ENCODE measurements at places on chromosomes 12 and 14.

DNA sequence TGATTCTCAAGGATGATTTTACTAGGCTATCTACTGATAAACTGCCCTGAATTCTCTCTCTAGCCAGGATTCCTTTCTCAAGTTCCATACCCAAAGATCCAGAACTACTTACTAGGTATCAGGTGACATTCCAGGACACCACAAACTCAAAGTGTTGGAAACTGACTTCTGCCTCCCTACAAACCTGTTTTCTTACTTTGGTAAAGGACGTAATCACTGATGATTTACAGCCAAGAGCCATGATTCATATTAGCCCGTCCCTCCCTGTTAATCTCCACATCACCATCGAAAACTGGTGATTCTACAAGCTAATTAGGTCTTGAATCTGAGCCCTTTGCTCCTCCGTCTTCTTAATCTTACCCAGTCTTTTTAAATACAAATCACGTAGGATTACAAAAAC lies 1.0 kb upstream of the ATG14 start:
- DNase-seq: no peak

DNA sequence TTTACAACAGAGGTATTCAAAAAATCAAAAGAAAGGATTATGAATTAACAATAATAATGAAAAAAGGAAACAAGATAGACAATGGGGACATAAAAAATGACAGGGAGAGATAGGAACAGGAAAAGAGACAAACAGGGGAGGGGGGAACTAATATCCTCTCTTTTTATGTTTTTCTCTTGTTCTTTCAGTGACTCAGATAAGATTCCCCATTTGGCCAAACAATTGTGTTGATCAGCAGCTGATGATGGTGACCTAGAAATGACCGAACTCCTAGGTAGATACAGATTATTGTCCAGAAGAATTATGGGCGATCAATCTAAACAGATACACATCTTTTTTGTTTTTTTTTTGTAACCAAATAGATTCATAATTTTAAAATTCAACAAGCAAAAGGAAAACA lies 1277.2 kb upstream of the FLRT2 start:
- DNase-seq: no peak

DNA sequence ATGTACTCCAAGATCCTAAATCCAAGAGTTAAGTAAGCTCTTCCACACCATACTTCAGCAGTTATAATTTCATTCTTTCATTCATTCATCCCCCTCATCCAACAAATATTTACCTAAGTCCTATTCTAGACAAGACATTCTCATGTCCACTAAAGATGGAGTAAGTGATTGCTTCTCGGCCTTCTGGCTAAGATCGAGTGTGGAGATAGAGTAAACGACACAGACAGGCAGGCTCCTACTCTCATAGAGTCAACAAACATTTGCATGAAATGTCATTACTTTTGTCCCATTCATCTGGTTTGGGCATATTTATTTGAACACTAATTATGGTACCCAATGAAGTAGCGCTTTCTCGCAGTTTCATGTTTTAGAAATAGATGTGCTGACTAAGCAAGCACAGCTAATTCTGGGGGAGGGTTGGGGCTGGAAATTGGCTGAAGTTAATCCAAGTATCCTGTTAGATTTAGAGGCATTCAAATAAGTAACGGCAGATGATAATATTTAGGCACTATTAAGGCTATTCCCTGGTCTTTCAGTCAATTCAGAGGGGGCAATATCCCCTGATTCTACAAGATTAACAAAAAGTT lies 176.5 kb downstream of the CEP128 start:
- DNase-seq: no peak

DNA sequence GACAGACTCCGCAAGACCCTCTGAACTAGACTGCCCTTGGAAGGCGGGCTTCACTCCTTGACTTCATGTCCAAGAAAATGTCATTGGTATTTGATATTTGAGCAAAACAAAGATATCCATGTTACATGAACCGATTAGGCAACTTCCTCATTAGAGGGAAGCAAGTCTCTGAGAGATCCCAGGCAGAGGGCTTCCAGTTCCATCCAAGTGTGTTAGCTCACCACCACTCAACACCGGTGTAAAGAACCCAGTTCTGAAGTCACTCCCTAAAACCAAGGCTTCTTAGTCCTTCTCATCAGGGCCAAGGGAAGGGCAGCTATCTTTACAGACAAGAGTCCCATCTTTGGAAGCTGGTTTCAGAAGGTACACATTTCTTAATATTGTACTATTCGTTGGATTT lies 87.2 kb upstream of the CDKN3 start:
- DNase-seq: no peak

DNA sequence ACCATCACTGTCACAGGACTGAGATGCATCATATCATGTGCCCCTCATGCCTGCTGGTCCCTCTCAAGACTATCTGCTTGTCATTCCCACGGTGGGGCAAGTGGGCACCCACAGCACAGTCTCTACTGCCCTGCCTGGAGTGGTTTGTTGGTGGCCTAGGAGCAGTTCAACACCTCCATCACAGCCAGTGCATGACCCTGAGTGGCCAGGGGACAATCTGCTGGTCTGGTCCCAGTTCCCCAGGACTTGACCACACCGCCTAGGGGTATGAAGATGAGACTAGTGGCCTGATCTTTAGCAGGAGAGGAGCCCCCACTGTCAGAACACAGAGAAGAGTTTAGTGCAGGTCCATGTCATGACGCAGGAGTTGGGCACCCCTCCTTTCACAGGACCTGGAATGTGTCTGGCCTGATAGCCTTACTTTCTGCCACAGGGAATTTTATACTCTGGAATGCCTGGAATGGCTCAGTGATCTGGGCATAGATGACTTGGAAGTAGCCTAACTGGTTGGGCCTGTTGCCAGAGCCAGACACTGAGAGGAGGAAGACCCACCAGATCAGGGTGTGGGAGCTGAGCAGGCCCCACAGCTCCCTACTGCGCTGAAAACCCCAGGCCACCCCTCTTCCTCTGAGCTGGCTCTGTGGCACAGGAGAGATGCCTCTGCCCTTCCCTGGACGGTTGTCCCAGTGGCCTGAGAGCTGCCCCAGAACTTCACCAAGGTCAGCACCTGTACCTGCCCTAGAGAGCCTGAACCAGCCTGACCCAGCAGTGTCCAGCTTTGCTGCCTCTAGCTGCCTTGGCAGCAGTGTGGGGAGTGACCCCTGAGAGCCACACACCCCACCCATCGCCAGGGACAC lies 83.3 kb downstream of the PUS7L start:
- DNase-seq: no peak

DNA sequence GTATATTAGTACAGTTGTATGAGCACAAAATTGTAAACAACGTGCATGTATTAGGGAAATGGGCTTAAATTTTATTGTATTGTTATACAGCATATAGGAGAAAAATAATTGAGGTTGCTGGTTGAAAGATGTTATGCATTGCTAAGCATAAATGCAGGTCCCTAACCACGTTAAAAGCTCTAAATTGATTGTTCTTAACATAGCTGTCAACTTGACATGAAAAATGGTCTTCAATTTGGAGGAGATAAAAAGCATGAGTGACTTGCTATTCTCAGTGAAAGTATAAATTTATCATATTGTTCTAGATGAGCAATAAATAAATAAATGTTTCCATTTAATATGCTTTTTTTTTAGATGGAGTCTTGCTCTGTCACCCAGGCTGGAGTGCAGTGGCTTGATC lies 506.6 kb upstream of the ATXN7L3B start:
- no peak for DNase-seq

DNA sequence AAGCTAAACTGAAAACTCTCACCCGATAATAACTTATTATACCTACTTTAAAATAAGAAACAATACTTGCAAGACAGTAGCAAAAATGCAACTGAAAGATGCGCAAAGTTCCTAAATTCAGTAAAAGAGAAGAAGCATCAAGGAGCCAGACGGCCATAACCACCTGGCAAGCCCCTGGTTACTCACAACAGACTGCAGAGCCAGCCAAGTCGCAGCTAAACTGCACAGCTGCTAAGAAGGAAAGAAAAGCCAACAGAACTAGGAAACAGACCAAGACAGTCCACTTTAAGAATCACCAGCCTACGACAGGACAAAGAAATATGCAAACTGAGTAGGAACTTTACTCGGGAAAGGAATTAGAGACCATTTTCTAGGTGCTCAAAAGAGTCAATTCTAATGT lies 127.9 kb downstream of the TMTC1 start:
- DNase-seq: peak; percentile 37

DNA sequence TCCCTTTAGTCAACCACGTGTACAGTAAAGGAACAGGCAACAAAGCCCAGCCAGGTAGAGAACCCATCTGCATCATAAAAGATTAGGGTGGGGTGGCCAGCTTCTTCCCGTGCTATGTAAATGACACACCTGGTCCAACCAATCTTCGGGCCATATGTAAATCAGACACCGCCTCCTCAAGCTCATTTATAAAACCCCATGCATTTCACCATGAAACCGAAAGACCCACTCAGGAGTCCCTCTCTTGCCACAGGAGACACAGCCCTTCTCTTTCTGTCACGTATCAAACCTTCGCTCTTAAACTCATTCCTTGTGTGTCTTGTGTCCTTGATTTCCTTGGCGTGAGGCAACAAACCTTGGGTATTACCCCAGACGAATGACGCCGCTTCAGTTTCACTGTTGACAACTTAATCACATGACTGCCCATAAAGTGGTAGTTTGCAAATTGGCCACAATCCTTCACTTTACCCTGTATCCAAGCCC lies 59.8 kb upstream of the TBPL2 start:
- no peak for DNase-seq

GRCh38 chr12:49349266-49349665 lies 2.6 kb downstream of the DNAJC22 start:
- no peak for DNase-seq

DNA sequence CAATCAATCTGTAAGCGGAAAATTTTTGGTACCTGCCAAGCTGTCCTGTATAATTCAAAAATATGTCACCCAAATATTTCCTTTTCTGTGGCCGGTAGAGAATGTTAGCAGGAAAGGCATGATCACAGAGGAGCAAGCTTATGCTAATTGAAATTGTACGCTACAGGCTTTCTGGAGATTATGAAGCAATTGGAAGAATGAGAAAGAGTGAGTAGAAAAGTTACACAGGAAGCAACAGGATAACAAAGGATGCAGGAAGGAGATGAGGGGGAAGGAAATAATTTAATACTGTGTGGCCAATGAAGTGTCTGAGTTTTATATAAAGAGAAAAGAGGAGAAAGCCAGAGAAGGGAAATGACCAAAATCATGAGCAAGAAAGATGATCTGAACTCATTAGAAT lies 627.2 kb upstream of the STXBP6 start:
- no peak for DNase-seq

DNA sequence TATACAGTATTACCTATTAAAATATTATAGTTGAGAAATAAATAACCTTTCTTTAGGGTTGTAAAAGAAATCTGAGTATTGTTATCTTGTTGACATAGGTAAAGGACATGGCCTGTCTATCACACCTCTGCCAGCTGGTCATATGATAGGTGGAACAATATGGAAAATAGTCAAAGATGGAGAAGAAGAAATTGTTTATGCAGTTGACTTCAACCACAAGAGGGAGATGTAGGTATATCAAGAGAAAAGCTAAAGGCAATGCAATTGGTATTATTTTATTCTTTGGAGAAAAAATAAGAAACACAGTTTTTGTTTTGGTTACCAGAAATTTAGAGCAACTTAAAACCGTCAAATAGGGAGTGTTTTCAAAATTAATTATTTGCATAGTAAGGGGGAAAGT lies 13.5 kb downstream of the CPSF2 start:
- no peak for DNase-seq

DNA sequence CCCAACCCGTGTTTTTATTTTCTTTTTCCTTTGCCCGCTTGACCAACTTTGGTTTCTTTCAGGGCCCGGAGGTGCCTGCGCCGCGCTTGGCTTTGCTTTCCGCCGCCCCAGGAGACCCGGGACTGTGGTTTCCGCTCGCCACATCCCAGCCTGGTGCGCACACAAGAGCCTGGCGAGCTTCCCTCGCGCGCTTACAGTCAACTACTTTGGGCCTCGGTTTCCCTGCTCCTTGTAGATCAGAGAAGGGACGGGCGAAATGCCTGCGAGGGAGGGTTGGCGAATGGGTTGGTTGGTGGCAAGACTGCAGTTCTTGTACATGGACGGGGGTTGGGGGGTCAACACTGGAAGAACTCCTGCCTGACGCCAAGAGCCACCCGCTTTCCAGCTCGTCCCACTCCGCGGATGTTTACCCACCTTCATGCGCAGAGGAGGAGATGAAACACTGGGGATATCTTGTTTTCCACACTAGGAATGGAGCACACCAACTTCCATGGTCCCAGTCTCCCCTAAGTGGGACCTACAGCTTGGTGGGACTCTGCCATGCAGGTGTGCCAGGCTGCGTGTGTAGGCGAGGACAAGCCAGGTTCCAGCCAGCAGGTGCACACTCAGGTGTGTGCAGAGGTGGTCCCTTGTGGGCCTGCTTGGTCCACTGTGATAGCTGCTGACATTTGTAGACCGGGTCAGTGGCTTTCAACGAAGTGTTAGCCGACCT lies 16.6 kb upstream of the TBX3 start:
- DNase-seq: no peak

GRCh38 chr14:68634874-68635595 lies 157.8 kb downstream of the ZFP36L1 start:
- no peak for DNase-seq

DNA sequence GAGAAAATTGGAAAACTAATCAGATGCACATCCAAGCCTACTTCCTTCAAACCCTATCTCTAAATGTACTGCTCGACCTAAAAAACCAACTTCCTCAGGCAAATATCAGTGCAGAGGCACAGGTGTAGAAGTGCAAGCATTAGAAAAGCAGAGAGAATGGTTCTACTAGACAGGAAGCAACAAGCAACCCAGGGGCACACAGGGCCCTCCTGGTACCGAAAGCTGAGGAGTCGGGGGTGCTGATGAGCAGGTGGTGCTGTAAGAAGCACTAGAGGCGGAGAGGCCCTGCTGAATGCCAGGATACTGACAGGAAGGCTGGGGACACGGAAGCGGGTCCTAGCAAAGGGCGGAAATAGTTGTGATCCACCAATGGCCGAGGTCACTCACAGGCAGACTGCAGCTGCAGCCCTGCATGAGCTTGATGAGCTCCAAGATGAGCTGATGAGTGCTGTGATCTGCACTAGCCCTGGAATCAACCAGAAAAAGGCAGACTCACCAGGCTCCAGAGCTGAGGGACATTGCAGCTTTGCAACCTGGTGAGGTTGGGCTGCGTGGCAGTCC lies 85.9 kb downstream of the TTC7B start:
- no peak for DNase-seq
